COR-L47 (cell line): ENCODE measurements at places on chromosomes 6 and 20.

DNA sequence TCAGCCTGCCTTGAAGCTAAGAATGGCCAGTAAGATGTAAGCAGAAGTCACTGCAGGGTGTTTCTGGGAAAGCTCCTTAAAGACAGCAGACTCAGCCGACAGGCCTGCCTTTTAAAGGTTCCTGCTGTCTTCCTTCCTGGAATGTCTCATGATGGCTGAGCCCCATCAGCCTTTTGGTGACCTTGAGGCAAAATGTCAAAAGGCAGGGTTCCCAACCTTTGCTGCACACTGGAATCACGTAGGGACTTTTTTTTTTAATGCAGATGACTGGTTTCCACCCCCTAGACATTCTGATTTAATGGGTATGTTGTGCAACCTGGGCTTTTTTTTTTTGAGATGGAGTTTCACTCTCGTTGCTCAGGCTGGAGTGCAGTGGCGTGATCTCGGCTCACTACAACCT, 11.6 kb downstream of the MDGA1 start:
- DNase-seq, result no peak

DNA sequence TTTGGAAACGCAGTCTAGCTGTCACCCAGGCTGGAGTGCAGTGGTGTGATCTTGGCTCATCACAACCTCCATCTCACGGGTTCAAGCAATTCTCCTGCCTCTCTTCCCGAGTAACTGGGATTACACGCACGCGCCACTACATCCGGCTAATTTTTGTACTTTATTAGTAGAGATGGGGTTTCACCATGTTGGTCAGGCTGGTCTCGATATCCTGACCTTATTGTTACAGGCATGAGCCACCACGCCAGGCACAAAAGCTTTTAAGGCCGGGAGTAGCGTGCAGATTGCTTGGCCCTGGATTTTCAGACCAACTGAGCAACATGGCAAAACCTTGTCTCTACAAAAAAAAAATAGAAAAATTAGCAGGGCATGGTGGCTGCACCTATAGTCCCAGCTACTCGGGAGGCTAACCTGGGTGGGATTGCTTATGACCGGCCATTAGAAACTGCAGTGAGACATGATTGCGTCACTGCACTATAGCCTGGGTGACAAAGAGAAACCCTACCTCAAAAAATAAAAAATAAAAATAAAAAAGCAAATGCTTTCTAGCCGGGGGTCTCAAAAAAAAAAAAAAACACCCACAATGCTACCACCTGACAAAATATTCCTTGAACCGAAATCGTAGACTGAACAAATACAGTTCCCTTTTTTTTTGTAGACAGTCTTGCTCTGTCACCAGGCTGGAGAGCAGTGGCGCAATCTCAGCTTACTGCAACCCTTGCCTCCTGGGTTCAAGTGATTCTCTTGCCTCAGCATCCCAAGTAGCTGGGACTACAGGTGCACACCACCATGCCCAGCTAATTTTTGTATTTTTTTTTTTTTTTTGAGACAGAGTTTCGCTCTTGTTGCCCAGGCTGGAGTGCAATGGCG, 15.0 kb downstream of the RBM39 start:
- DNase-seq, result no peak

DNA sequence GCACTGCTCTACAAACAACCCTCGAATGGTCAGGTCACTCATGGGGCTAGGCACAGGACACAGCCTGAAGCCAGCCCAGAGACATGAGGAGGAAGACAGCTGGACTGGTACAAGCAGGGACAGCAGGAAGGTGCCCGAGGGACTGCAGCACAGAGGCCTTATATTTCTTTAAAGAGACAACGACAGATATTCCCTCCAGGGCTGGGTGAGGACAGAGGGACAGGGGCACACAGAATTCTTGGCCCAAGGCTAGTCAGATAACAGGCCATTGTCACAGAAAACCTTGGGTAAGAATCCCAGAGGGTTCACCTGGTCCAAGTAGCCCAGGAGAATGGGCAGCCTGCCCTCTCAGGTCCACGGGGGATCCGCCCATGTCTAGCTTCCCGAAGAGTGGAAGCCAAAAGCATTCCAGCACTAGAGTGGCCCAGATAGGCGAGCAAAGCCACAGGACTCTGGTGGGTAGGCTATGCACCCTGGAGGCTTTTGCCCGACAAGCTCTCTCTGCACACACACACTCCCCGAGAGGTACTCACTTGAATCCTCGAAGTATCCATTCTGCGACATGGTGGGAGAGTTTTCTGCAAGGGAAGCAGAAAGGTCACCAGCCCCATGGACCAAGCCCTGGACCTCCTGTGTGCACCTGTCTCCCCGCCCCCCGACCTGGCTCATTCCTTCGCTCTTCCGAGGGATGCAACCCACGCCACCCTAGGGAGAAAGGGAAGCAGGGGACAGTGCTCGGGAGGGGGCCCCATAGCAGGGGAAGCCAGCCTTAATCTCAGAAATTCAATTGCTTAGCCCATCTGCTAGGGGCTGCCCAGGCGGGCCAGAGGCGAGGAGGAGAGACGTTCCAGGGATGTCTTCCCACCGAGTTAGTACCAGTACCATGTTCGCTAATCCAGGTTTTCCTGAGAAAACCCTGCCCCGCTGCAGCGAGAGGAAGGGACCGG, 1.7 kb downstream of the SLC4A11 start:
- no peak for DNase-seq

DNA sequence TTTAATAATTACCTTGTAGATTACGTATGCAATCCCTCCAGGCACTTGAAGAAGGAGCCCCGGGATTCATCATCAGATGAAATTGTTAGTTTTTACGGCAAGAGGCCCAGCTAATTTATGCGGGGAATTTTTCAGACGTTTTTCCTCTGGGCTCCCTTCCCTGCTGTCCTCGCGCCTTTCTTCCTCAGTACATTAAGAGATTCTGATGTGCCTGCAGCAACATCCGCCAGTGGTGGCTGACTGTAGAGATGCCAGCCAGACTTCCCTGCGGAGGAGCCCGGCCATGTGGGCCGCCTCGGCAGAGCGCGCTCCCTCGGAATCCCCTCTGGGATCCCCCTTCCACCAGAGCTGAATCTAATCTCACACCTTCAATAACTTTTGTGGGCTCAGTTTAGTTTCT, 46.4 kb upstream of the POU3F2 start:
- DNase-seq, result no peak

DNA sequence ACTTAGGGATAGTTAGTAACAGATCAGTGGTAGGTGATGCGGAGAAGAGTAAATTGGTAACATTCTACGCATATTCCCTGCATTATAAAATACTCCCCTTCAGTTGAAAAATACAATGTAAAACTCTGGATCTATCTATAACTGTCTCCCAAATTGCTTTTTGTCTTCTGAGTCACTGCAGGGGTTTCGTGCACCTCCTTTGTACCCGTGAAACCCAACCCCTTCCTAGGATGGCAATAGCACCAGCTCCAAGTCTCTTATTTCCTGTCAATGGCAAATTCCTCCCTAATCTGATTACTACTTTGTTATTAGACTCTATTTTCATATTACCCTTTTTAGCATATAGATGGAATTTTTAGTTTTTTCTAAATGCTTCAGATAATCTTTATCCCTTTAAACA, 20.6 kb upstream of the STMND1 start:
- no peak for DNase-seq

DNA sequence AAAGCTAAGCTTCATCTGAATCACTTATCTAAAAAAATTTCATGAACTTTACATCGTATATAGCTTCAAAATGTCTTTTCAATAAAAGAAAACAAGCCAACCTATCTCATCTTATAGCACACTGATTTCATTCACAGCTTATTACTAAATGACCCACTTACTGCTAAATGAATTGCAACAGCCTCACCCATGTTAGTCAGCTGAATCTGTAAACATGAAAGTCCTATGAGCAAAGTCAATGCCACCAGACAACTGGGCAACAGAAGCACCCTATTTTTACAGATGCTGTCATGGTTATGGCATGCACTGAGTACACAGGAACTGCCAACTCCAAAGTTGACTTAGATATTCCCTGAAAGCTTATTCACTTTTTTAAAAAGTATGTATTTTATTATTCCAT, 41.2 kb upstream of the DST start:
- no peak for DNase-seq

DNA sequence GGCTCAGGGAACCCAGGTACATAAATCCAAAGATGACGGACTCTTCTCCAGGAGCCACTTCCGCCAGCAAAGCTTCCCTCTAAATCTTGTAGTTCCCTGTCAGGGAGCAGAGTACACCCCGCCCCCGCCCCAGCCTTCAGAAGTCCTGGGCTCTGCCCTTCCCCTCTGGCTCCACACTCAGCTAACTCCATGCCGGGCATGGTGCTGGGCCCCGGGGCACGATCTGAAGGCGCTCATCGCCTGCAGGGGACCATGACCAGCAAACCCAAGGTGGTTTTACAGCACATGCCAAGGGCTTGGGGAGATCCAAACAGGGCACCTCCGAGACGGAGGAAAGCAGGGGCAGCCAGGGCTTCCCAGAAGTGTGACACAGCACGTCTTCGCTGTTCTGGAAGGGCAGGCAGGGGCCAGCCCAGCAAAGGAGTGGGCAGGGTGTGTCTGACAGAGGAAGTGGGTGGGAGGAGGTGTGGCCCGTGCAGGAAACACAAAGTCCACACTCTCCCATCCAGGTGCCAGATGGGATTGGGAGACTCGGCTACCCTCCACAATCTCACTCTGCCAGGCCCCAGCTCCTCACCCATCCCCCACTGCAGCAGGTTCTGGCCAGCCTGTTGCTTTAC, 41.6 kb upstream of the SLC22A2 start:
- no peak for DNase-seq

GRCh38 chr6:98041921-98042320, 758.9 kb upstream of the MMS22L start:
- peak; percentile 63 for DNase-seq

GRCh38 chr6:154257067-154257466, 99.5 kb downstream of the IPCEF1 start:
- DNase-seq, result no peak

- no peak for DNase-seq
Measured at GRCh38 chr6:134379076-134379475, 61.2 kb upstream of the SGK1 start.

DNA sequence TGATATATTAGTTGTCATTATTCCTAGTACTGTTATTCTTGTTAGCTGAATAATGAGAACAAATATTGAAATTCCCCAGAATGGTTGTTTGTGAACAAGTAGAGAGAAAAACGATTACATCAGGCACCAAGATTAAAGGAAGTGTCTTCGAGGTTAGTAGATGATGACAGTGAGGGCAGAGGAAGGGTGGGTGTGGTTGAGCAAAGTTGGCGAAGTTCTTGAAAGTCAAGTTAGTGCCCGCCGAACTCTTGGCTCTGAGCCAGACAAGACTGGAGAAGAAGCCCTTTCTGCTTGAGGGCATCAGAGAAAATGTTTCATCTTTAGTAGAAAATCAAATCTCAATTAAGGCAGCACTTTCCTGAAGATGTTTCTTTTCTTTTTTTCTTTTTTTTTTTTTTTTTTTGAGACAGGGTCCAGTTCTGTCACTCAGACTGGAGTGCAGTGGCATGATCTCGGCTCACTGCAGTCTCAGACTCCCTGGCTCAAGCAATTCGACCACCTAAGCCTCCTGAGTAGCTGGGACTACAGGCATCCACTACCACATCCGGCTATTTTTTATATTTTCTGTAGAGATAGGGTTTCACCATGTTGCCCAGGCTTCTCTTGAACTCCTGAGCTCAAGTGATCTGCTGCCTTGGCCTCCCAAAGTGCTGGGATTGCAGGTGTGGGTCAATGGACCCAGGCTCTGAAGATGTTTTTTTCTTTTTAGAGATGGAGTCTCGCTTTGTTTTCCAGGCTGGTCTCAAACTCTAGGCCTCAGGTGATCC, 77.1 kb downstream of the SGK1 start:
- DNase-seq, result no peak

GRCh38 chr6:54865091-54865631, 18.6 kb downstream of the FAM83B start:
- DNase-seq, result no peak

DNA sequence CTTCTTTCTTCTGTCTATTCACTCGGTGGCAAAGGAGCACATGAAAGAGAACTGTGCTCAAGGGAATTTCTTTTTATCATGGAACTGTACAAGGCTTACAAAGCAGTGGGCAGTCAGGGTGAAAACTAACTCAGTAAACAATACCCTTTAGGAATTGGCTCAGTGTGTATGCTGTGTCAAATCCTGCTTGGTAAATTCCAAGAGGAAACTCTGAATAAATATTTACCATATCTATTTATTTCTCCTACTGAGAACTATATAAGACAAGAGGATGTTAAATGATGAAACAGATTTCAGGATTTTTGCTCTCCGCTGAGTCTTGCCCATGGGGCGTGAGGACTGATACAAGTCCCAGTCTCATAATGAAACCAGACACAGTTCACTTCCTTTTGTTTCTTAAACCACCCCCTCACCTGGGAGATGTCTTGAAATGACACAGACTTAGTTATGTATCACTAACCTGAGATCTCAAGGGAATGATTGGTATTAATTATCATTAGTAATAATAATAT, 188.8 kb downstream of the BACH2 start:
- no peak for DNase-seq

- no peak for DNase-seq
Measured at GRCh38 chr6:15355683-15356099, 109.8 kb downstream of the JARID2 start.

DNA sequence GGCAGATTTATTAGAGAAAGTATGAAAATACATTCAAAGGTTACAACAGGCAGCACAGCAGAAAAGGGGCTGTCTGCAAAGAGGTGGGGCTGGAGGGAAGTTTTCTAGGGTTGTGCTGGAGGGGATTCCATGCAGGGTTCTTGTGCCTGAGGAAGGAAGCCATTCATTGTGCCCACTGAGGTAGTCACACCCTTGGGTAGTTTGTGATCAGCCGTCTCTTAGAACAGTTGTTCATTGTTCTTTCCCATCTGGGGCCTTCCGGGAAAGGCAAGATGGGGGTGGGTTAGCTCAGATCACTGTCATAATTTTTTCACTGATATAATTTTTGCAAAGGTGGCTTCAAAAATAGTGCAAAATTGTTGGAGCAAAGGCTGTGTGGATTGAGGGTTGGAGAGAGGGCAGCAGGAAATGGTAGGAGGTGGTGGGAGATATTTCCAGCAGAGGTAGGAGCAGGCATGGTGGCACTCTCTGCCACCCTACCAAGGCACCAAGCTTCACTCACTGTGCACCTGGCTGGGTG, 80.5 kb upstream of the GPR6 start:
- no peak for DNase-seq

GRCh38 chr6:160357088-160357487, 8.9 kb downstream of the SLC22A3 start:
- DNase-seq, result no peak

GRCh38 chr20:34871320-34871926, 1.2 kb downstream of the GGT7 start:
- no peak for DNase-seq

GRCh38 chr20:41693136-41693979, 75.2 kb upstream of the CHD6 start:
- DNase-seq, result peak; percentile 93

- no peak for DNase-seq
Measured at GRCh38 chr6:33549196-33549595, 30.9 kb downstream of the BAK1 start.

GRCh38 chr6:11266926-11267325, 34.5 kb upstream of the NEDD9 start:
- DNase-seq, result no peak
